Neuronal stem cell (in vitro differentiated cells): ENCODE measurements at places on chromosomes 16 and 17.

DNA sequence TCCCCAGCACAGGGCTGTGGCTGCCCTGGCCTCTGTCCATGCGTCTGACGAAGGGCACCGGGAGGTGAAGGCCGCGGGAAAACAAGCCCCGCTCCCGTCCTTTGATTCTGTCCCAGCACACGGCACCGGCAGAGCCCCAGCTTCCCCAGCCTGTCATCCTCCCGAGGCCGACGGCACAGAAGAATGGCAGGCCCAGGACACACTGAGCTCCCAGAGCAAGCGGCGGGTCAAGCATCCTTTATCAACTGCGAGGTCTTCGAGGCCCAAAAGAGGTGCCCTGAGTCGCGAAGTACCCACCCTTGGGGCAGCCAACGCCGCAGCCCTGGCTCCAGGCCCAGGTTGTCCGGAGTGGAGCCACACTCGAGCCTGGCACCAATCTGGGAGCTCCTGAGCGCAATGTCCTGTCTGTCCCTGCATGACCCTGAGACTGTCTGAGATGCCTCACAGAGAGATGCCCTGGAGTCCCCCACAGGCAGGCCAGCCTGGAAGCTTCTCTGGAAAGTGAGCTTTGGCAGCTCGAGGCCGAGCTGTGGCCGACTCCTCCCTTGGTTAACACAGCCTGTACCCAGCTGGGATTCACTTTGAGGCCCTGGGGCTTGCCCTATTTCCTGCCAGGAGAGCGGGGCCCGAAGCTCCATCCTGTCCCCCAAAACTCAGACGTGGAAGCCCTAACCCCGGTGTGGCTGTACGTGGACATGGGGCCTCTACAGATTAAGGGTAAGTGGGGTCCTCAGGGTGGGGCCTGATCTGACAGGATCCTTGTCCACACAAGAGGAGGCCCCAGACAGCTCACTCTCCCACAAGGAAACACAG is 23.3 kb downstream of the SLC7A5 start:
- DNase-seq, result no peak

DNA sequence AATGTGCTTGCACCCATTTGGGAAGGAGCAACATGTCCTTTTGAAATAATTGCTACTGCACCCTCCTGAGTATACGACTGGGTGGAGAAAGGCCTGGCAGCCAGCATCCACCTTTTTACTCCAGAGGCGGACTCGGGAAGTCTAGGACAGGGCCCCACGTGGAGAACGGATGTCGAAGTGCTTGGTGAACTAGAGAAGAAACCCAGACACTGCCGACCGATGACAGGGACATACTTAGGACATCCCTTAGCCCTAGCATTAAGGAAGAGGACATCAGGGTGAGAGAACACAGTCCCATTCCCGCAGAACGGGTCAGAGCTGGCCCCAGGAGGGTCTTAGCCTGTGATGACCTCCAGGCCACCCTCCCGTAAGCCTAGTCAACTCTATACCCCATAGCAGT is 3.8 kb downstream of the YBX2 start:
- DNase-seq, result no peak

GRCh38 chr17:14748036-14748710 is 447.3 kb downstream of the HS3ST3B1 start:
- no peak for DNase-seq

GRCh38 chr17:10705727-10706126 is 8.3 kb downstream of the ADPRM start:
- no peak for DNase-seq

- DNase-seq, result no peak
Measured at GRCh38 chr16:27264151-27264550, 4.4 kb downstream of the NSMCE1 start.
